ENCODE measurements at places on chromosomes 7 and 10.
A peak's percentile ranks its signal among the peaks of the same experiment; 100 is the strongest.

DNA sequence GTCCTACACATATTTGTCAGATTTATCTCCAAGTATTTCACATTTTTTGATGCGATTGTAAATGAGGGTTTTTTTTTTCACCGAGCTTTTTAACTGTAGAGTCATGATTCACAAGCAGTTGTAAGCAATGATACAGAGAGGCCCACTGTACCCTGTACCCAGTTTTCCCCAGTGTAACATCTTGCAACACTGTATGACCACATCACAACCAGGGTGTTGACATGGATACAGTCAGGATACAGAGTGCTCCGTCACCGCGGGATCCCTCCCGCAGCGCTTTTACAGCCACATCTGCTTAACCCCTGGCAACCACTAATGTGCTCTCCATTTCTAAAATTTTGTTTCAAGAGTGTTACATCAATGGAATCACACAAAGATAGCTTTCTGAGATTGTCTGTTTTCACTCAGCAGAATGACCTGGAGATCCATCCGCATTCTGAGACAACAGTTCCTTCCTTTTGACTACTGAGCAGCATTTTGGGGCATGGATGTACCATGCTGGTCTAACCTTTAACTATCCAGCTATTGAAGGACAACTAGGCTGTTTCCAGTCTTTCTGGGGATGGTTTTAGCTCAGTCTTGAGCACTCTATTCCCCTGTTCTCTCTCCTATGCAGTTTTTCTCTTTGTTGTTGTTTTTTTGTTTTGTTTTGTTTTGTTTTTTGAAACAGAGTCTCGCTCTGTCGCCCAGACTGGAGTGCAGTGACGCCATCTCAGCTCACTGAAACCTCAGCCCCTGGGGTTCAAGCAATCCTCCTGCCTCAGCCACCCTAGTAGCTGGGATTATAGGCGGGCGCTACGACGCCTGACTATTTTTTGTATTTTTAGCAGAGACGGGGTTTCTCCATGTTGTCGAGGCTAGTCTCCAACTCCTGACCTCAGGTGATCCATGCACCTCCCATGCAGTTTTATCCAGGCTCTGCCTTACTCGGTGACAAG is 25.9 kb downstream of the GPRIN2 start:
- DNase-seq, result peak; percentile 92

GRCh38 chr10:15045380-15045779 is 1.6 kb downstream of the OLAH start:
- no peak for DNase-seq

DNA sequence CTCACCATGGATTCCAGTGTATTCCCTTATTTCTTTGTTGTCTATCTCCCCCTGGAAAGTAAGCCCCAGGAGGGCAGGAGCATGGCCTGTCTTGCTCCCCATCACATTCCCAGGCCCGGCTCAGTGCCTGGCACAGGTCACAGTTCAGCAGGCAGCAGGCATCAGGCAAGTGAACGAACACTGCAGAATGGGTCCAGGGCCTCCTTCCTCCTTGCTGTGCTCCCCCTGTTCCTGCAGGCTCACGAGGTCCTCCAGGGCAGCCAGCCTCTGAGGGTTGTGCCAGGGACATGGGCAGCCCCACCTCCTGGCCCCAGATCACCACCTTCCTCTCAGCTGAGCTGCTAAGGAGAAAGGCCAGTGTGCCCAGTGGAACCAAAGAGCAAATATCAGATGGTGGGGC is 41.8 kb downstream of the PDLIM1 start:
- DNase-seq, result no peak

DNA sequence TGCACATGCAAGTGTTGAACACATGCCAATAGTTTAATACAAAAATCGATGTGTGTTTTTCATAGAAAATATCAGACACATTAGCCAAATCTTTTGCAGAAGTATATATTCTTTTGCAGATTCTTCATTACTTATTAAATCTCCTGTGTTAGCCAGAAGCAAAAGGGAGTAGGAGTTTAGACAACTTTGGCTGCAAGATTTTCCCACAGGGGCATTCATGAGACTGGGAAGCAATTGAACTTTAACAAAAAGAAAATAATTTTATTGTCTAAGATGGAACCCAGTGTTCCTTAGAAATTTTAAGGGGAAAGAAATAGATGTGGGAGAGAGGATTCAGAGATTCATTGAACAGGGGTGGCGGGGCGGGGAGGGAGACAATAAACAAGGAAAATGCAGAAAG is 1336.0 kb downstream of the GATA3 start:
- no peak for DNase-seq

DNA sequence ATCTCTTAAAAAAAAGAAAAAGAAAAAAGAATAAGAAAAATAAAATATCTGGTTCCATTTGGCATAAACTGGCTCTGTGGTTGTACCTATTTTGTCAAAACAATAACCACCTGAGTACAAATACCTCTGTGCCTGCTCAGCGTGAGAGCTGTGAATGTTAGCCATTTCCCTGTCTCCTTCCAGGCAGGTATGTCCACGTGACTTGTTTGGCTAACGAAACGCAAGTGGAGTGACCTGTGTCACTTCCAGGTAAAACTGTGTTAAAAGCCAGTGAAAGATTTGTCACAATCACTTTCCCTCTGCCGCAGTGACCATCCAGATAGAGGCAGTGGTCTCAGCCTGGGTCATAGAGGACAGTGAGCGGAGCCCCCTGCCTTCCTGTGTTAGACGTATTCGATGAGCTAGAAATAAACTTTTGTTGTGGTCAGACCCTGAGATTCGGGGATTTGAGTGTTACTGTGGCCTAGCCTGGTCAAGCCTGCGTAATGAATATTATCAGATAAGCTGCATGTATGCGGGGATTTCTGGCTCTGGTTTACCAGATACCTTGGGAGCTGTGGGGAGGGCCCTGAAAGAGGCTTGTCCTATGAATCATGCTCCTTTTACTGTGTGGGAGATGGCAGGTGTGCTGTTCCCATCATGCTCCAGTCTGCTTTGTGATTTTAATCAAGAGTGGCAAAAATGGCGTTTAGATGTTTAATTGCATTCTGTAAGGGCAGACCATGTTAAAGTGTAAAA is 3.8 kb downstream of the PTER start:
- no peak for DNase-seq

DNA sequence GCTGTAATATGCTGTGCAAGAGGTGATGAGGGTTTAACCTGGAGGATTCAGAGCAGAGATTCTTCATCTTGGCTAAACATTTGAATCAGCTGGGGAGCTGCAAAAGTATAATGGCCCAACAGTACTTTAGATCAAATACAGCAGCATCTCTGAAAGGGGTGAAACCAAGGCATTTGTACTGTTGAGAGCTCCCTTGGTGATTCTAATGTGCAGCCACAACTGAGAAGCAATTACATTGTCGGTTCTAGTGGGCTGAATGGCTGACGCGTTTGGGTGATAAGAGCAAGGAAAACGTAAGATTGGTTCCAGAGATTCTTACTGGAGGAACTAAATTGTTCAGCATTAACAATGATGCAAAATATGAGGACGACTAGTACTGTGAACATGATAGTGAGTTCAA is 269.7 kb downstream of the AGMO start:
- DNase-seq, result no peak

GRCh38 chr7:100830396-100830795 is 3.1 kb upstream of the EPHB4 start:
- DNase-seq, result no peak

DNA sequence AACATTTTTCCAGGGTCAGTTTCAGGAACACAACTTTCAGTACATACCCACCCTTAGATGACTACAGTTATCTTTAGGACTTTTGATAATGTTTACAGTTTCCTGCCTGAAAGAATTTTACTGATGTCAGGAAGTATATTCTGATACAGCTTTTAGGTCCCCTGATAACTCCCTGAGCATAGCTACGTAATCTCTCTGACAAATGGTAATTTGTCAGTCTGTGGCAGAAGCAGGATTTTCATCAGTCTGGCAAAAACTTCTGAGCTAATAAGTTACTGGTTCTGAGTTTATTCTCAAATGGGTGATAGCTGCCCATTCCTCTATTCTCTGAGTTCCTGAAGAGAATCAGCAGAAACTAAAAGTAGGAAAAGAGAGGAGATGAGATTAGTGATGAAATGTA is 270.1 kb upstream of the MTPN start:
- no peak for DNase-seq
